A549 treated with CpdA at 1 μM for 4 hours (cell line): ENCODE measurements at places on chromosomes 7 and 10. TPM values are rescaled to one million over a fixed set of nuclear protein-coding genes. Genes with fewer than 3 reads are reported as not detected.

Gene NCF1
- 0.08 to 0.12 TPM (median 0.10 TPM) in 4 of 5 replicates, not detected in the other for total RNA-seq

Gene ITIH5
- 0.02 to 0.37 TPM (median 0.08 TPM) in 5 replicates for total RNA-seq

Gene SFRP5
- total RNA-seq = 1.2 to 3.0 TPM (median 2.4 TPM) in 5 replicates

Gene SFMBT2
- total RNA-seq = 10.3 to 14.6 TPM (median 12.2 TPM) in 5 replicates

Gene SLC18A3
- 0.03 TPM in 1 of 5 replicates, not detected in the others for total RNA-seq

Gene TAS2R60
- total RNA-seq = not detected in 5 replicates

Gene SLC13A1
- total RNA-seq = not detected in 5 replicates

Gene FFAR4
- 0.16 to 0.27 TPM (median 0.18 TPM) in 5 replicates for total RNA-seq

Gene LOXL4
- 1.2 to 1.5 TPM (median 1.3 TPM) in 5 replicates for total RNA-seq
